ENCODE measurements at places on chromosomes 6 and 20.

- no peak for DNase-seq
Observed at GRCh38 chr6:123533862-123534648, 102.7 kb downstream of the TRDN start.

GRCh38 chr20:5877128-5877527 is 73.2 kb downstream of the TRMT6 start:
- DNase-seq, result no peak

DNA sequence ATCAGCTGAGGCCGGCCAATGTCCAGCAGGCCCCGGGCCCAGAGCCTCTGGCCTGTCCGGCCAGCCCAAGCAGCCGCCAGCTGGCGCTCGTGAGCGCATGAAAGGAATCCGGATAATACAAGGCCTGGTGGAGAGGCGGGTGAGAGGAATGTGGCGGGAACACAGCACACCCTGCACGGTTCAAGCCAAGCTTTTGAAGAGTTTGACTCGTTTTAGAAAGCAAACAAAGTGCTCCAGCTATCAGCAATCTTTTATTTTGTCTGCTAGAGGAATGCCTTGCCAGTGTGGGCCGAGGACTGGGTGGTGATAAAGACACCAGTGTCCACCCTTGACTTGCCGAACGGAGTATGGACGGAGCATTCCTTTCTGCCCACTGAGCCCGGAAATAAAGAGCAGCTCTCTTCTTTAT is 9.3 kb upstream of the NEDD9 start:
- DNase-seq, result no peak

GRCh38 chr6:92688342-92688741 is 731.0 kb downstream of the EPHA7 start:
- DNase-seq, result no peak

DNA sequence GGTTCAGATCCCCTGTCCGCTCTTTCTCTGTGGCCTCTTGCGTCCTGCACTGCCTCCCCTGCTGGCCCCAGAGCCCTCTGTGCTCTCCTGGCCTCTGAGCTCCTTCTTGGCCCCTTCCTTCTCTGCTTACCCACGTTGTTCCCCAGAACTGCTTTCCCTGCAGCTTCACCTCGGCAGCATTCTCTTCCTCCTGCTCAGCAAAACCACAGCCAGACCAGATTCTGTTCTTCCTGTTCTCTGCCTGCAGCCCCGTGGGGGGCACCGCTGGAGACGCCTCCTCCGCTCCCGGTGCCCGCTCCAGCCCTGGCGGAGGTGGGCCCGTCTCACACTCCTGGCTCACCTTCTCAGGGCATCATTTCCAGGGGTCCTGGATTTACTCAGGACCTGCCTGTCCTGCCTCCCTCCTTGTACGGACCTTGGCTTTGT is 59.7 kb downstream of the TCP11 start:
- DNase-seq, result no peak

DNA sequence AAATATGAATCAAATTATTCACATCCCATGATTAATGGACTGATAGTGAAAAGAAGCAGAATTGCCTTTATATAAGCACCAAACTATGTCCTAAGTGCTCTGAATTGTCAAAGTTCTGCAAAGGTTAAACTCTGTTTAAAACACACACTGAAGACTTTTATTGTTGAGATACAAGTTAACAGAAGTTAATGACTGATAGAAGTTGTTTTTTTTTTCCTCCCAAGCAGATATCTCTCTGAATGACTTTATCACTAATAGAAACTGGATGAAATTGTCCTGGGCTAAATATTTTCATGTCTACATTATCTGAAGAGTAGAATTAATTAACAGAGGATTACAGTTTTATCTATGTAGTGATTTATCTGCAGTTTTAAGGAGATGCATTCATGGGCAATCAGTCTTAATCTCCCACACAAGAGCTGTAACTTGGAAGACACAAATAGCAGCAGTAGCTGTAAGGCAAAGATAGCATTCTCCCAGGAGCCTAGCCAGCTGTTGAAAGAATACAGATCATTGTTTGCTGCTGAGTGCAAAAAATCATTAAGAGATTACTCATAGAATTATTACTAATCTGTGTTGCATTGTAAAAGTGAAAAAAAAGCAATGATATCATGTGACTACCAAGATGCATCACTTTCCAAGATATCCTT is 49.9 kb downstream of the BMP5 start:
- no peak for DNase-seq

- DNase-seq, result no peak
Observed at GRCh38 chr6:44969446-44970185, 358.5 kb upstream of the RUNX2 start.

- no peak for DNase-seq
Observed at GRCh38 chr6:97040355-97040860, 115.9 kb downstream of the KLHL32 start.

DNA sequence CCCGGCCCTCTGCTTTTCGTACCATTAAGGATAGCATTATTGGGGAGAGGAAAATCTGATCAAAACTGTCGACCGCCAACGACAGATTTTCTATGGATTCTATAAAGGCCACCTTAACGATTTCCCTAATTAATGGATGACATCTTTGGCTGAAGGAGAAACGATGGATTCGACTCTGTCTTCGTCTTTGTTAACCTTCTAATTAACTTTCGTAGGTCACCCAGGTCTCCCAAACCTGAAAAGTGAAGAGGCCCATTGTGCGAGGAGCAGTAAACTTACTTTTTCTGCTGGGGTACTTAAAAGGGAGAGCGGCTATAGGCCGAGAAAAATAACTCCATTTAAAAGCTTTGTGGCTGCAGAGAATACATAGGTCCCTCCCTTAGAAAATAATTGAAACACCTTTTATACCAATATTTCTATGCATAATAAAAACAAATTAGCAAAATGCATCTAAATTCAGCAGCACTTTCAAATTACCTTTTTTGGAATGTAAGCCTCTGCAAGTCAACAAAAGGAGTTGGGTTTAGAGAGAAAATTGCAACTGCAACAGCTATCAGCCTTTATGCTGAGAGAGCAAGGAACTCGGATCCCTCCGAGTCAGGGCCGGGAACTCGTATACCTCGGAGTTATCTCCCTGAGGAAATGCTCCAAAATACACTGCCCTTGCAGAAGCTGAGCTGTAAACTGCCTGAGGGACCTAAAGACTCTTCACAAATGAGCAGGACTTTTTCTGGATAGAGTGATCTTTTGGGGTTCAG is 31.4 kb upstream of the NR2E1 start:
- no peak for DNase-seq

GRCh38 chr6:137704802-137705159 is 162.3 kb upstream of the TNFAIP3 start:
- DNase-seq, result no peak

- no peak for DNase-seq
Observed at GRCh38 chr20:16007962-16008361, 565.3 kb downstream of the KIF16B start.

DNA sequence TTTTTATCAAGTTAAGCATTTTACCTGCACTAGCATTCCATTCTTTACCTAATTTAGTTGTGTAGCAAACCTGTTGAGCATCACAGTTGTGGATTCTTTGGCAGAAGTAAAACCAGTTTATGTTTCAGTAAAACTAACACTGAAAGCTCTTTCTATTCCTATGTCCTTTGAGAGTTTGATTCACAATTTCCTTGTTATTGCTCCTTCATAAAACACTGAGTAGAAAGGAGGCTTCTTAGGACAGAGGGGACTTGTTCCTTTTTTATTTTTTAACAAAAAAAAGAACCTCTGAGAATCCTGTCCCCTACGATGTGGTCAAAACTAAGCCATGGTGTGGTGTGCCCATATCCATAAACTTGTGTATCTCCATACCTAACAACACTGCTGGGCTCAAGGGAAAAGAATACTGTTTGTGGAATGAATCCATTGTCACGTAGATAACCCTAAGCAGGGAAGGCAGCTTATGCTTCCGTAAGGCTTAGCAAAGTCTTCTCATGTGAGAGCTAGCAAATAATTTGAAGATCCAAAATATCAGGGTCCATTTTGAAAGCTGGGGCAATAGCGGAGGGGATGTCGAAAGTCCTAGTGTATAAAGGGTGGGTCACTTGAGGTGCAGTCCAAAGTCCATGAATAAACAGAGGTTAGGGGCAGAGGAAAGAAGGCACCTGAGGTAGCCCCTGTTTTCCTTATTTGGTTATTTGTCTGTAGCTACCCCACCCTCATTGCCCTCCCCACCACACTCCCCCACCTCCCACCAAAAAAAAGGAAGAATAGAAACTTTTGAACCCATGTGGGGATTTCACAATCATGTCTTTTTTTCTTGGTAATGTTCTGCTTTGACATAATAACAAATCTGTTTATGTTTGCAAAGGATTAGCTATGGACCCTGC is 71.0 kb downstream of the PLAGL1 start:
- no peak for DNase-seq

DNA sequence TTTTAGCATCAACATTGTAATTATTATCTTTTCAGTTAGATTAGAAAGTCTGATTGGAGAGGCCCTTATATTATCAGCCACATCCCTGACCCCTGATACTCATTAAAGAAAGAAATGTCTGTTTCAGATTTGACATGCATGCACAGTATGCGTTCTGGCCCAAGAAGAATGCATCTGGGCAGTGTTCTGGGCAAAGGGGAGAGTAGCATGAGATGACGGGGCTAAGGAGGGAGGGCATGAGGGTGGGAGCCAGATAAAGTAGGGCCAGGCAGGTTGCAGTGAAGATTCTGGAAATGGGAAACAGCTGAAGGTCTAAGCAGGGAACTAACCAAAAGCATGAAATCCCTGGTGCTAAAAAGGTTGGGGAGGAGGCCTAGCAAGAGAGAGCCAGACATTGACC is 7.3 kb downstream of the SAYSD1 start:
- DNase-seq, result no peak

DNA sequence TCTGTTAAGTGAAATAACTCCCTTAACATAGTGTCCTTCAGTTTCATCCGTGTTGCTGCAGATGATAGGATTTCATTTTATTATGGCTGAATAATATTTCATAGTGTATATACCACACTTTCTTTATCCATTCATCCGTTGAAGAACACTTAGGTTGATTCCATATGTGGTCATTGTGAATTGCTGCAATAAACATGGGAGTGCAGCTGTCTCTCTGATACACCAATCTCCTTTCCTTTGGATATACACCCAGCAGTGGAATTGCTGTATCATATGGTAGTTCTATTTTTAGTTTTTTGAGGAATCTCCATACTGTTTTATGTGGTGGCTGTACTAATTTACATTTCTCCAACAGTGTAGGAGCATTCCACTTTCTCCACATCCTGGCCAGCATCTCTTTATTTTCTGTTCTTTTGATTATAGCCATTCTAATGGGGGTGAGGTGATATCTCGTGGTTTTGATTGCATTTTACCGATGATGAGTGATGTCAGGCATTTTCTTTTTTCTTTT is 193.2 kb downstream of the SLC16A10 start:
- no peak for DNase-seq

GRCh38 chr6:85641522-85641896 is 1.2 kb downstream of the SYNCRIP start:
- DNase-seq, result no peak

GRCh38 chr6:56803594-56803993 is 151.3 kb upstream of the BEND6 start:
- no peak for DNase-seq

GRCh38 chr6:100719883-100720682 is 161.0 kb downstream of the ASCC3 start:
- no peak for DNase-seq

GRCh38 chr6:161365633-161366032 is 91.8 kb upstream of the AGPAT4 start:
- no peak for DNase-seq

DNA sequence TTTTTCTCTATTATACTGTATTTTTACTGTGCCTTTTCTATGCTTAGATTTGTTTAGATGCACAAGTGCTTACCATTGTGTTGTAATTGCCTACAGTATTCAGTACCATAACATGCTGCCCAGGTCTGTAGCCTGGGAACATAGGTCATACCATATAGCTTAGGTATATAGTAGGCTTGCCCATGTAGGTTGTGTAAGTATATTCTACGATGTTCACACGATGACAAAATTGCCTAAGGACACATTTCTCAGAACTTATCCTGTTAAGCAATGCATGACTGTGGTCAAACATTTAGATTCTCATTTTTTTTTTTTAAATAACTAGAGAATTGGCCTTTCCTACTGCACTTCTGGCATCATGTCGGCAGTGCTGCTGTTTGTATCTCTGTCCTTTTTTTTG is 253.7 kb upstream of the SUPT3H start:
- no peak for DNase-seq

DNA sequence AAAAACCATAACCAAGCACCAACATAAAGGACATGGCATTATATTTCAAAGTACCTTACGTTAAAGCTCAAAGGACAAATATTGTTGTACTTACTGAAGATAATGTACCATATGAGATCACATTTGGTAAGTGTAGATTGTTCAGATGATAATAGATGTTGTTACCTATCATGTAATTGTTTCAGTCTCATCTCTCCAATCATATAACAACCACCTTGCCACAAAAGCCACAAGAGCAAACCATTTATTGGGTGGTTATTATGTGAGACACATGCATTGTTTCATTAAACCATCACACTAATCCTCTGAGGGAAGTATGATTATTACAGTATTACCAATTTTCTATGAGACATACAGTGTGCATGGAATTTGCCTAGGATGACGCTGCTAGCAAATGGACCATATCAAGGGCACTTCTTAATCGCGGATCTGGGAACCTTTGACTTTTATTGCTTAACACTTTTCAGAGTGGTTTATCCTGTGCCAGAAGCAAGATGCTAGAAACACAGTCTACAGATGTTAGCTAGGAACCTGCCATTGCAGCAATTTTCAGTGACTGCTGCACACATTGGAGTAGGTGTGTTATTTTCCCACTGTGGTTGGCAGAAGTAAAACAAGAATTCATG is 149.8 kb upstream of the AKIRIN2 start:
- no peak for DNase-seq

DNA sequence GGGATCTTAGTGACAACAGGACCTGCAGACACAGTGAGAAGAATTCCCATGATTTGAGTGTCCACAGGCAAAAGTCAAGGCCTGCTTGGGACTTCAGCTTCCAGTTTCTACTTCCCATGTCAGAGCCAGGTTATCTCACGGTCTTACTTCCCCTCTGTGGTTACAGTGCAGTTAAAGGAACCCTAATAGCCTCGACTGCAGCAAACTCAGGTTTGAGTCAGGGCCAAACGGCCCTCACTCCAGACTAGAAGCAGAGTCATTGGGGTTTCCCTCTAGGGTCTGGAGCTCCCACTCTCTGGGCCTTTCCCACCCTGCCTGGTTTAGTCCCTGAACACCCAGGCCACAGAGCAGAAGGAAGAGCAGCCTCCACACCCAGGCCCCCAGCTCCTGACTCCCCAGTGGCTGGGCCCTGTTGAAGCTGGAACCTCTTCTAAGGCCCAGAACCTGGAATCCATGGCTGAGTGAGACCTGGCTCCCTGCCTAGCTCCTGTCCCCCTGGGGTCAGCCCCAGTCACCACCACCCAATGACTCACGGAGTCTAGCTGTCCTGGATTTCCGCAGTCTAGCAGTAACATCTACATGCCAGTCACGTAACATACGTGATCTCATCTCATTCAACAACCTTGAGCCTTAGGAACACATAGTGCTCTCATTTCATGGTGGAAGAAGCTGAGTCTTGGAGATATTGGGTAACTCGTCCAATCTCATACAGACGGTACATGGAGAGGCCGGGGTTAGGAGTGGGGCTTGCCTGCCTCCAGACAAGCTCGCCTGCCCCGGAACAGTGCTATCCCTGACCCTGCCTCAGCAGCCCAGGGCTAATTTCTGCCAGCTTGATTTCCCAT is 9.2 kb upstream of the GHRH start:
- no peak for DNase-seq

GRCh38 chr6:81623106-81623759 is 129.2 kb downstream of the TENT5A start:
- no peak for DNase-seq

GRCh38 chr20:60990643-60991042 is 261.4 kb upstream of the CDH4 start:
- DNase-seq, result no peak

All from stimulated activated CD8-positive, alpha-beta memory T cell treated with anti-CD3 and anti-CD28 coated beads, Interleukin-2, amount 100 ng/mL, for 1 hour (primary cell).